Cortex of kidney (tissue), 1 donor: ENCODE measurements at places on chromosomes 12 and 14.

DNA sequence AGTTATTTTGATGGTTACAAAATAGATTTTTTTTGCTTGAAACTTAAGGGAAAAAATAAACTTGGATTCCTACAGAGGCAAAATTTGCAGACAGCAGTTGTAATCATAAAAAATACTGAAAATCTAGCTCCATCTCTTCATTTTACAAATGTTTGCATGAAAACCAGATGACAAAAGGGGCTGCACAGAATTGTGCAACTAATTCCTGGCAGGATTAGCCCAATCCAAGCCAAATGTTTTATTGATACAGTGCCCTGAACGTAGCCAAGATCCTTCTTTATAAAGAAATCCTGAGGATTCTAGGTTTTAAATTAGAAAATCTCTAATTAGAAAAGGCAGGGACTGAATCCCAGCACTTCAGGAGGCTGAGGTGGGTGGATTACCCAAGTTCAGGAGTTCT is 356.4 kb upstream of the SEL1L start:
- DNase-seq: no peak

- DNase-seq: no peak
Measured at GRCh38 chr14:57051633-57052032, 217.1 kb downstream of the EXOC5 start.

- no peak for DNase-seq
Measured at GRCh38 chr12:48972952-48973483, 1.5 kb upstream of the WNT10B start.

DNA sequence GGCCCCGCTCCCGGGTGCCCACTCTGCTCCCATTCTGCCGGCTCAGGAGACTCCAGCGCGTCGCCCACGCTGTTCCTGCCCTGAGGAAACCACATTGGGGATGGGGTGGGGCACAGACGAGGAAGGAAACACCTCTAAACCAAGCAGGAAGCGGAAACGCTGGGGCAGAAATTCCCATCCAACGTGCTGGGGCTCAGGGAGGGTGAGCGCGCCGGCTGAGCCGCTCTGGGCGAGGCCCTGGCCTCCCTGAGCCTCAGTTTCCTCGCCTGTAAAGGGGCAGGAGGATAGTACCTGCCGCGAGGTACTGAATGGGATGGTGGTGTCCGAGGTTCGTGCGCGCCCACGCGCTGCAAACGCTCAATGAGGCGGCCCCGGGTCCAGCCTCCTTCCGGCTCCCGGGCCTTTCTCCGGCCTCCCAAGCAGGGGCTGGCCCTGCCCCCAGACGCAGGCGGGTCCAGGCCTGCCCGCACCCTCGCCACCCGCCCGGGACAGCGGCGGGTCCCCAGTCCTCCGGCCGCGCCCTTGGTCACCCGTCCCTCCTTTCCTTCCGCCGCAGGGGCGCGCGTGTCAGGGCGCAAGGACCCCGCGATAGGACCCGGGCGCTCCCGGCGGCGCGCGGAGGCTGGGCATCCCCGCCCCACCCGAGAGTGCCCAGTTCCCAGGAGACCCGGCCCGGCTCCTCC is 673 bp downstream of the BEGAIN start:
- DNase-seq: no peak

- DNase-seq: no peak
Measured at GRCh38 chr14:95468448-95469133, 47.9 kb downstream of the SYNE3 start.

- DNase-seq: no peak
Measured at GRCh38 chr14:73895939-73896338, 9.3 kb downstream of the ZNF410 start.

DNA sequence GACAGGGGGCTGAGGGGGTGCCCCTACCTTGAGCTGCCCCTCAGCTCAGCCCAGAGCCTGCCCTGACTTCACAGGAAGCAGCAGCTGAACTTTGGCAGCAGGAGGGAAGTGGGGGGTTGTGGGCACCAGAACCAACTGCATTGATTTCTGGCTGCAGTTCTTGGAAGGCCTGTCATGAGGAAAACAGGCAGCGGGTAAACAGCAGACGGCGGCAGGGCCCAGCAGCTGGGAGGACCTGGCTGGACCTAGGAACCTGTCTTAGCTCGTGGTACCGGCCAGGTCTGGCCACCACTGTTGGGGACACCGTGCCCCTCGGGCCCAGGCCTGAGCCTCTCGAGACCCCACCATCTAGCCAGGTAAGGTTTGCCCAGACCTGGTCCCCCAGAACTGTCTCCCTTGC is 154.2 kb upstream of the MYL2 start:
- DNase-seq: no peak

GRCh38 chr14:69921052-69921451 is 41.8 kb downstream of the SMOC1 start:
- no peak for DNase-seq
